ENCODE measurements at places on chromosomes 7 and 10. TPM values are rescaled to one million over a fixed set of nuclear protein-coding genes. Genes with fewer than 3 reads are reported as not detected.

Gene TUBAL3
- 1.3 TPM for total RNA-seq

Gene PIP
- total RNA-seq, result not detected

Gene ACSM6
- not detected for total RNA-seq

Gene DYNC1I1
- total RNA-seq, result 3.3 TPM

Gene SFTPA2
- not detected for total RNA-seq

Gene LAMB1
- 949 TPM for total RNA-seq

Gene PRSS2
- 0.98 TPM for total RNA-seq

Gene HOXA1
- 1.6 TPM for total RNA-seq

Gene OR6B1
- total RNA-seq, result not detected

Gene ATG9B
- 0.10 TPM for total RNA-seq

Gene TYSND1
- 8.5 TPM for total RNA-seq

Gene KCND2
- 0.29 TPM for total RNA-seq
